ENCODE measurements at places on chromosomes 5 and 9.

DNA sequence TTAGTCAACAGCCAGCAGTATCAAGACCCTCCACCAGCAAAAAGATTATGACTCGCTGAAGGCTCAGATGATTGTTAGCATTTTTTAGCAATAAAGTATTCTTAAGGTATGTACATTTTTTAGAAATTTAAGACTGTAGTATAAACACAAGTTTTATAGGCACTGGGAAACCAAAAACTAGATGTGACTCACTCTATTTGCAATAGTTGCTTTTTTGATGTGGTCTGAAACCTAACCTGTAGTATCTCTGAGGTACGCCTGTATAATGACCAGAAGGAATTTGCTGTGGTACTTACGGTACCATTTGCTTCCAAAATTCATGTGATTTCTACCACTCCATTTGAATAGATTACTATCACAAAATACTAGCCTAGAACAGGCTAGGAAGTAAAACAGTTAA is 60.8 kb downstream of the WDR41 start:
- peak; percentile 75 for DNase-seq

DNA sequence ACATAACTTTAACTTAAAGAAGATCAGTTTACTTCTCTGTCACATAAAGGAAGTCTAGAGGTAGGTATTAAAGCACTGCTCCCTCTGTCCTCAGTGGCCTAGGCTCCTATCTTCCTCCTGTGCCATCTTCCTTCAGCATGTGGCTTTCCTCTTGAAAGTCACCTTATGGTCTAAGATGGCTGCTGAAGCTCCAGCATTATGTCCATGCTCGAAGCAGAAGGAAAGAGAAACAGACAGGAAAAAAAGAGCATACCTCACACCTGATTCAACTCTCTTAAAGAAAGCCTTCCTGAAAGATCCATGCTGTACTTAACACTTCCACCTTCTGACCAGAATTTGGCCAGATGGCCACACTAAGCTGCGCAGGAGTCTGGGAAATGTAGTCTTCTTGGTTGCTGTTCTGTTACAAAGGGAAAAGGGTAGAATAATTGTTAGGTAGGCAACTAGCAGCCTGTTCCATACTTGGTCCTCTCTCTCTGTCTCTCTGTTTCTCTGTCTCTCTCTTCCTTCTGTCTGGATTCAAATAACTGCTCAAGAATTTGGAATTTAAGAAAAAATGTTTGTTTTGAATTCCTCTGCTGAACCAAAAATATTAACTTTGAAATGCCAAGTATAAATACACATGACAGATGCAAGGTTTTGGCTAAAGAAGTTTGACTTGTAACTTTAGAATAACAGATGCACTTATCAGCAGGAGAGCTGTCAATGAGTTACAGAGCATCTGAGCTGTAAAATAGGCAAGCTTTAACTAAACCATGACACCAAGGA is 16.0 kb downstream of the TMEM174 start:
- peak; percentile 78 for DNase-seq

DNA sequence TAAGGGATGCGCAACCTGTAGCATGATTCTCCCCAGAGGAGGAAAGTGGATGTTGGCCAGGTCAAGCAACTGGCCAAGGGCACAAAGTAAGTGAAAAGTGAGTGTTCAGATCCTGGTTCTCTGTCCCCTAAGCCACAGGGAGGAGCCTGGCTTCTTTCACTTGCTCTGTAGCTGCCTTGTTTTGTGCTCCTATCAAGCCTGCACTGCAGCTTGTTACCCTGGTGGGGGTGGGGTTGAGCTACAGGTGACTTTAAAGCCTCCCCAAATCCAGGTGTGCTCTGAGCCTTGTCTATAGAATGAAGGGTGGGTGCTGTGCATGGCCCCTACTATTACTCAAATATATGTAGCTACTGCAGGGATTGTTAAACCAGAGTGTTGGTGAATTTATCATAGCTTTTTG is 32.9 kb downstream of the RALGPS1 start:
- DNase-seq: no peak

DNA sequence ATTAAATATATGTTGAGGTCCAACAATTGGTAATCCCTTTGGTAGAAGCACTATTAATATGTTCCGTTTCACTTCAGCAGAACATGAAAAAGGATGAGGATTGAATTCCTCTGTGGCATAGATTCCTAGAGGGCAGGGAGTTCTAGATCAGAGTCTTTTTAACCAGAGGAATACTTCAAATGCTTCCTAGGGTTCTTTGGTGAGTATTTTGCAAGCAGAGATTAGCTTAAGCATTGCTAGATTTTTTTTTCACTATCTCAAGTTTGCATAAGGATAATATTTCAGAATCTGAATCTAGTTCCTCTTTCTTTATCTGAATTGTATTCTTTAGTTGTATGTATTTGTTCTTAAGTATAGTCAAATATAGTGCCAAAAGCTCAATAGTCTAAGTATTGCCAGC is 116.6 kb upstream of the ADAMTSL1 start:
- DNase-seq: no peak

DNA sequence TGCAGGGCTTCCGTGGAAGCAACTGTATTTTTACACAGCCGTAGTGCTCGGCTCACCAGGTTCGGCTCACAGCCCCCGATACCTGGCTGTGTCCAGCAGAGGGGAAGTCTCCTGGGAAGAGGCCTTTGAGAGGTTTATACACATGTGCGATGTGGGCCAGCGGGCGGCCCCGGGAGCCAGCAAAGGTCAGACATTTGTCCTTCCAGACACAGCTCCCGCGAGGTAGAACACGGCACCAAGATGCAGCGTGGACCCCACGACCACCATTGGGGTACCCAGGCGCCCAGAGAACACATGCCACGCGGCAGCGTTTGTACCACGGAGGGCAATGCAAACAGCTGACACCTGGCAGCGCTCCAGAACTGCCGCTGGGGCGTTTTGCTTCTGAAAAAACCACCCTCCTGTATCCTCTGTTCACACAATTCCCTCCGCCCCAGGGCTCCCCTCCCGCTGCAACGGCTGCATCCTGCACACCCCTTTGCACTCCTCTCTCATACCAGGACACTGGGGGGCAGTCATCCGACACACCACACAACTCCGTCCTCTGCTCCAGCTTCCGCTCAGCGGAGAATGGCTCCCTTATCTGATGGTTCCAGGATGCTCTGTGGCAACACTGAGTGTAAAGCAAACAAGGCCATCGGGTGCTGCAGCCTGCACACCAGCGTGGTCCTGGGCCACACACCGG is 235.3 kb downstream of the SYK start:
- DNase-seq: peak; percentile 94

GRCh38 chr9:105439428-105439827 is 8.4 kb upstream of the FSD1L start:
- peak; percentile 43 for DNase-seq

DNA sequence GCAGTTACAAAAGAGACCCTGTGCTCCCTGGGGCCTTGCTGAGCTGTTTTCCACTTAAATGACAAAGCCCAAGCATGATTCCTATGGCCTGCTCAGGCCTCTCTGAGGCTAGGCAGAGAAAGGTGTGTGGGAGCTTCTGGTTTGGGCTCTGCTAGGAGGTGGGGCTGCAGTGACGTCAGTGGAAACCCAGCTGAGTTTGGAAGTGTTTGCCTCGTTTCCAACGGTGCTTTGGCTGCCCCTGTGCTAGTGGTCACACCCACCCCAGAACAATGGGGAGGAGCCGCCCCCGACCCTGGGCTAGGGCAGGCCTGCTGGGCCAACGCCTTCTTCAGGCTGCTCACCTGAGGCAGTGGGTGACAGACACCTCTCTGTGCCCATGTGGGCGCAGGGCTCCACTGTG is 10.4 kb downstream of the ANGPTL2 start:
- no peak for DNase-seq

DNA sequence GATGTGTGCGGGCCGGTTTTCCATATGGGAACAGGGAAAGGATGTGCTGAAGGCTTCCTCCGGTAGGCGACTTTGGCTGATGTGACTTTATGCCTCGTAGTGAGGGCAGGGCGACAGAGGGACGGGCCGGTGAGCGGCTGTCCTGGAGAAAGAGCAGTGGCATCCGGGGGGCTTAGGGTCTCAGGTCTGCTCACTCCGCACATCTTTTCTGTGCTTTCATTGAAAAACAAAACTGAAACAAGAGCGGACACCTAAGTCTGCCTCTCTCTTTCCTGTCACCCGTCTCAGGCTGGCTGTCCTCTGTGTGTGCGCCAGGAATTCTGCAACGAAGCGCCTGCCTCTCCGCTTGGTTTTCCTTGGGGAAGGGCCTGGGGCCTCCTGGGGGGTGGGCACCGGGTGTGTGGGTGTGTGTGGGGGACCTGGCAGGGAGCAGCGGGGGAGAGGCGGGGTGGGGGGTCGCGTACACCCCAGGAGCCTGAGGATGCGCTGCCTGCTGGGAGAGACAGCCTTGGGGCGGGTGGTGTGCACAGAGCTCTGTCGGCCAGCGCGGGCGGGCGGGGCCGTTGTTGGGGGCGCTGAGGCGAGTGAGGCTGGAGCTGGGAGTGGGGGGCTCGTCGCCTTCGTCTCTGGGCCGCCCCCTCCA is 580 bp upstream of the PRRX2 start:
- peak; percentile 41 for DNase-seq

GRCh38 chr5:72171667-72172066 is 64.4 kb downstream of the MAP1B start:
- no peak for DNase-seq

DNA sequence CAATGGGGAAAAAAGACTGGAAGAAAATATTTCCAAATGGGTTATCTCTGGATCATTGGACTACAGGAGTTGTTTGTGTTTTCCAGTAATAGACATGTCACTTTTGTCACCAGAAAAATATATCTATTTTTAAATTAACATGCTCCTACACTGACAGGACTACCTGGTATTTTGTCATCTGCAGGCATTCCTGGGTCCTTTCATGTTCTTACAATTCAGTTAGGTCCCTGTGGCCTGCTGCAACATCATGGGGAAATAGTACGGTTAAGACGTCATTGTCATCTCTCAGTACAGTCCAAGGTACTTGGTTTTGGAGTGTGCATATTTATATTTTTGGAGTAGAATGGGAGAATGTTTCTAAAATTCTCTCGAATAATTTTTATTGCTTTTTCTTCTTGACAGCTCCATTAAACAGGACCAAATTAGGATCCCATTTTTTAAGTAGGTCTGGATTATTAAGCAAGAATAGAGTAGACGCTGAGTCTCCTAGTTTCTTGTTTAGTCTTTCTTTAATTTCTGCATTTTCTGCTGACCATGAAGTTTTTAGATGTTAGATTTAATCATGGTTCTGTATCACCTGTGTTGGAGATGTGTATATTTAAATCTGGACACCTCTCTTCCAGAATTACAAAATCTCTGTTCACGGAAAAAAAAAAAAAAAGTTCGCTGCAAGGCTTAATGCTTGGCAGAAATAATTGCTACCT is 46.9 kb downstream of the SLC22A5 start:
- DNase-seq: no peak

DNA sequence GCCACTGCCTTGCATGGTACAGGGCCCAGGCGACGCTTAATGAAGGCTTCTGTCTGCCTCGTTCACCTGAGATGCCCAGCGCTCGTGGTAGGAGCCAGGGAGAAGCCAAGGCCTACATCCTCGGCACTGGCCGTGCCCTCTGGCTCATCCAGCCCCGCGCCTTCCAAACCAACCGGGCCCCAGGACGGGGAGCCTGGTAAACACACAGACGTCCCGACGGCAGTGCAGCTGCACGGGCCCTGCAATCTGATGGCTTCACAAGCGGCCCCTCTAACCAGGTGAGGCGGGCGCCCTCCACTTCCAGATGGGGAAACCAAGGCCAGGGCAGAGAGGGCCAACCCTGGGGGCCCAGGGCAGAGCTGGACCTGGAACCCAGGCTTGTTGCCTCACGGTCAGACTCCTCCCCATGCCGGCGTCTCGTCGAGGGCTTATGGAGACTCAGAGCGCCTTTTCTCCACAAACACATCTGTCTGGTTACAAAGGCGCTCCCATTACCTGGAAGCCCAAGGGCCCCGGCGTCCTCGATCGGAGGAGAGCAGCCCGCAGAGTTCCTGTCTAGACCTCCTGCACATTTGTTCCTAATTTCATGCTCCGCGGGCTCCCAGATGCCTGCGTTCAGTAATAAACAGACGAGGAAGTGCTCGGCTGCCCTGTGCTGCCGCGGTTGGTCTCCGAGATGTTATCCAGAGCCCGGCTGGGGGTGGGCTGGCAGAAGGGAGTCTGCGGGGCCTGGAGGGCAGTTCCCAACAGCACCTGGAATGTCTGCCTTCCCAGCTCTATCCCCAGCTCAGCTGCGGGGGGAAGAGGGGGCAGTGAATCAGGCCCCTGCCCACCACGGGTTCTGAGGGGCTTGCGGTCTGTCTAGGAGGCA is 23.5 kb downstream of the FAM163B start:
- no peak for DNase-seq

GRCh38 chr5:161691911-161692310 is 6.4 kb downstream of the GABRA6 start:
- DNase-seq: no peak

DNA sequence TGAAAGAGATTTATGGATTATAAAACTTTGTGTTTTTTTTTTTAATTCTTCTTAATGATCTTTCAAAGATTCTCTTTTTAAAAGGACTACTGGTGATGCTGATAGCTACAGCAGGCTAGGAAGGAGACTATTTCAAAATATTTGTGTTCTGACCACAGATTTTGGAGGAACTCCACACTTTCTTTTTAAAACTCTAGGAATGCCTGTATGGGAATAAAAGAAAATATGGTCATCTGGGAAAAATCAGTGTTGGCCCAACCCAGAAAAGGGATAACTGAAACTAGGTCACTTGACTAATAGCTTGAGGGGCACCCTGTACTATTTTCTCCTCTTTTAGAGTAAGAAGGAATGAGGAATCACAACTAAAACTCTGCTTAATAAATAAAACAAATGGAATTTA is 97.6 kb upstream of the ADAMTS19 start:
- no peak for DNase-seq

- no peak for DNase-seq
Measured at GRCh38 chr9:69526699-69527098, 145.5 kb downstream of the APBA1 start.

All from EH (cell line).